ENCODE measurements at places on chromosomes 2 and 18.

GRCh38 chr2:108969856-108970255 is 19.2 kb downstream of the EDAR start:
- DNase-seq: no peak

DNA sequence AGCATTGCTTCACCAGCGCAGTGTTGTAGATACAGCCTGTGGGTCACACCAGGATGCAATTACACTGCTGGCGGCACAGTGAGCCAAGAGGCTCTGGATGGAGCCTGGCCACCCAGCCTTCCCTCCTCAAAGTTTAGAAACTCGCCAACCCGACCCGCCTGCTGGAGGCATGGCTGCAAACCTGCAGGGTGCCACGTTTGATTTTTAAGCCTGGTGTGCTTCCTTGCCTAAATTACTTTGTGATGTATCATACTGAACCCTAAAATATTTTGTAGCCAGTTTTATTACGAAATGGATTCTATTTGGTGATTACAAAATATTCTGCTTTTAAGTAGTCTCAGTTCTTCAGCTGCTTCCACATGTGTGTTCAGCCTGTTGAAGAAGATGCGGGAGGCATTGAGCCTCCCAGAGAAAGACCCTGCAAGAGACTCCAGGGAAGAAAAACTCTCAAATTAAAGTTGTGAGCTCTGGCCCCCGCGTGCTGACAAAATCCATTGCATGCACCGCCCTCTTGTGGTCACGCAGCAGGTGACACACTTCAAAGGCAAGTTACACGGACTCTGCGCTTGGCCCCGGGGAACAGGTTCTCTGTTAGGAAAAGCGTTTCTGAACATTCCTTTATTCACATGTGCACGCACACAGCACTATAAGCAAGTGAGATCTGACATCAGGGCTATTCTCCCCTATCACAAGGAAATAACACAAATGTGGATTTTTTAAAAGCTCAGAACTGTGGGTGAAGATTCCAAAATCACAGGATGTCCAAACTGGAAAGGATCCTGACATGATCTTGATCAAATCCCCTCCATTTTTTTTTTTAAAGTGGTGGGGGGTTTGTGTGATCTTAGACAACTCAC is 63.0 kb upstream of the TWIST2 start:
- no peak for DNase-seq

DNA sequence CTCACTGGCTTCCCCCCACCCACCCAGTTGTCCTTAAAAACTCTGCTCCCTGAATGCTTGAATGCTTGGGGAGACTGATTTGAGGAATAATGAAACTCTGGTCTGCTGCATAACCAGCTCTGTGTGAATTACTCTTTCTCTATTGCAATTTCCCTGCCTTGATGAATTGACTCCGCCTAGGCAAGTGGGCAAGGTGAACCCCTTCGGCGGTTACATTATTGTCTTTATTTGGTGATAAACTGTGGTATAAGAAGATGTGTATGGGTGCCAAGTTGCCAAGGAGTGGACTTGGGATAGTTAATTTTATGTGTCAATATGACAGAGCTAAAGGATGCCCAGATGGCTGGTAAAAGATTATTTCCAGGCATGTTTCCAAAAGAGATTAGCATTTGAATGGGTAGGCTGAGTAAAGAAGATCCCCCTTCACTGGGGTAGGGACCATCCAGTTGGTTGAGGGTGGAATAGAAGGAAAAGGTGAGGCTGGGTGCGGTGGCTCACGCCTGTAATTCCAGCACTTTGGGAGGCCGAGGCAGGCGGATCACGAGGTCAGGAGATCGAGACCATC is 98.5 kb upstream of the HAAO start:
- no peak for DNase-seq

- DNase-seq: no peak
Measured at GRCh38 chr2:101788565-101788964, 91.1 kb downstream of the MAP4K4 start.

DNA sequence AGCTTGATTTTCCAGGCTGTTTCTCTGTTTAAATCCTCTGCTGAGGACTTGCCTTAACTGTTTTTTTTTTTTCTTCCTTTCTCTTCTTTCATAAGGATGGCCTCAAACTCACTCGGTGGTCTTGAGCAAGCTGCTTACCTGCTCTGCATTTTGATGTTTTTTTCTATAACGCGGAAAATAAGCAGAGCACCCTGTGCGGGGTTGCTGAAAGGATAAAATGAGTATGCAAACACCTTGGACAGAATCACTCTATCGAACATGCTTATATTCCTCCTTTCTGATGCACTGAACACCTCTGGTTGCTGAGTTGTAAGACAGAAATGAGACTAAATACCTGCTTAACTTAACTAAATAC is 41.1 kb upstream of the DSC1 start:
- no peak for DNase-seq

DNA sequence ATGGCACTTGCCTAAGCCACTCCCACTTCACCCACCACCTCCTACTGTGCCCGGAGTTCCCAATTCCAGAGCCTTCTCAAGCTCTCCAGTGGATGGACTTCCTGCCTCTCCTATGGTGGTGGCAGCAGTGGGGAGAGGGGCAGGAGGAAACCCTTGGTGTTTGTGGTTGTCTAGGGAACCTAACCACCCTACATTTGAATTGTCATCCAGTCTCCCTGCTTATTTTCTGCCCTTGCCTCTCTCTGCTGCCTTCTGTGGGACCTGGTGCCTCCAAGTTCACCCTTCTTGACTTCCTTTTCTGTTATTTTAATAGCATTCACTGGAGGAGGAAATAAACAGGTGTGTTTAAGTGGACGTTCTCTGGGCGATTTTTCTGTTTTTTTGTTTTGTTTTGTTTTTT is 50.0 kb upstream of the HPCAL1 start:
- DNase-seq: no peak

DNA sequence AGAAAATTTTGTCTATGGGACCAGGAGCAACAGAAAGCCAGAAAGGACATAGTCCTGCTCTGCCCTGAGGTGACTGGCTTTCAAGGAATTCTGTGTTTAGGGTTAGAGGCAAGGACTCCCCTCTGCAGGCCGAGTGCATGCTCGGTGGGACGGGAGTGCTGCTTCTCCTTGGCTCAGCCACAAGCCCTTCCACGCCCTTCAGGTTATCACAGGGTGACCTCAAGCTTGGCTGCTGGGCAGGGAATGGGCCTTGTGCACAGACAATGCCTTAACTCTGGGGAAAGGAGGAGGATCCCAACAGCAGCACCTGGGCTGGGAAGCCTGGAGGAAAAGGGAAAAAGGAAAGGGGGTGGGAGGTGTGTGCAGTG is 32.8 kb downstream of the FAM178B start:
- DNase-seq: no peak

- DNase-seq: no peak
Measured at GRCh38 chr2:134611316-134611715, 107.5 kb downstream of the TMEM163 start.

DNA sequence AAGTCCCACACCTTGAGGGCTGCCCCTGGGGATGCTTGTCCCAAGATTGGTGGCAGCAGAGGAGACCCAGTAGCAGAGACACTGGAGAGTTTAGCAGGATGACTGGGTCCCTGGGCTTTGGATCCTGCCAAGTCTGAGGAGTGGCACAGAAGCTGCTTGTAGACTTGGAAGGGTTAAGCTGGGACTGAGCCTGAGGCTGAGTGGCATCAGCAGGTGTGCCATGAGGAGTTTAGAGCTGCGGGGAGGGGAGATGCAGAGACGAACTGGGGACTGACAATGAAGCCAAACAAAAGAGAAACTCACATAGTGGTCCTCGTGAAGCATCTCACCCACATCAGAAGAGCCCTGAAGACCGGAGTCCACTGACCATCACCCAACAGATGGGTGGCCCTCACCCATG is 329.7 kb upstream of the KLHL29 start:
- DNase-seq: no peak

DNA sequence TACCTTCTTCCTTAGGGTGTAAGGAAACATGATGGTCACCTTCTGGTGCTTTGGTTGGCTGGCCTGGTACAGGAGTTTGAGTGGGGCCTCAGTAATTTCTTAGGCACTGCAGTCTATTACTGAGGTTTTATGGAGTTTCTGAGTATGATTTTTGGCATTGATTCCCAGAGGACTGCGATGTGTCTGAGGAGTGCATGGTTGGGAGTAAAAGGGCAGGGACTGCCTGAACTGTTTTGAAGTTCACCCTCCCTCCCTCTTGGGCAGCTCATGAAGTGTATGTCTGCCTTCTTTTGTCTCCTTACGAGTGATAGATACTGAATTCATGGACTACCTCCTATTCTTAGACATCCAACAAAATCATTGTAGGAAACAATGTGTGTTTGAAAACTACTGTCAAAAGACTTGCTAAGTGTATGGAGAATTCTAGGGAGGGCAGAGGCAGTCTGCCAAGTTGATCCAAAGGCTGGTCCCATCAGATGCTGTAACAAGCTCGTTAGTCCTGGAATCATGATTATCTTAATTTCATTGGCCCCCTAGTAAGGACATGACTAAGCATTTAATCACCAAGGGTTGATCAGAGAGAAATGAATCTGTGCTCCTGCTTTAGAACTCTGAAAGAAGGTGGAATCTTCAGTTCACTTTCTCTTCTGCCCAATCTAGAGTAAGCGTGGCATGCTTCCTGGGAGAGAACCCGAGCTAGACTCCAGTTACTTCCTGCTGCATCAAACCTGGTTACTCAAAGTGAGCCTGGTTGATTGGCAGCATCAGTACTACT is 26.5 kb downstream of the LYPD6B start:
- no peak for DNase-seq

- DNase-seq: no peak
Measured at GRCh38 chr2:133004623-133005022, 334.6 kb upstream of the LYPD1 start.

GRCh38 chr2:10475221-10475722 is 27.1 kb upstream of the ODC1 start:
- no peak for DNase-seq

GRCh38 chr18:52242711-52243110 is 97.3 kb upstream of the DCC start:
- no peak for DNase-seq

DNA sequence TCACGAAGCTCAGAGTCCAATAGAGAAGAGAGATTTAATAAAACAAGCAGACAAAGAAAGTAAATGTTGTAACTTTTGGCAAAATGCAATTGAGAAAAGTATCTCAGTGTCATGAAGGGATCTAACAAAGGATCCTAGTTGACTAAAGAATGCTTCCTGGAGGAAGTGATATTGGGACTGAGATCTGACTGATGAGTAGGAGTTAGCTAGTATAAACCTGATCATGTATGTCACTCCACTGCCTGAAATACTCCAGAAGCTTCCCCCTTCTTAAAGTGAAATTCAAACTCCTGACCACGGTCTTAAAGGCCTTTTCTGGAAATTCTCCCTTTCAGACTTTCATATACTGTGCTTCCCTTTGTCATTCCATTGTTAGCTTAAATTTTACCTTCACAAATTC is 1102.4 kb upstream of the ZEB2 start:
- DNase-seq: no peak

DNA sequence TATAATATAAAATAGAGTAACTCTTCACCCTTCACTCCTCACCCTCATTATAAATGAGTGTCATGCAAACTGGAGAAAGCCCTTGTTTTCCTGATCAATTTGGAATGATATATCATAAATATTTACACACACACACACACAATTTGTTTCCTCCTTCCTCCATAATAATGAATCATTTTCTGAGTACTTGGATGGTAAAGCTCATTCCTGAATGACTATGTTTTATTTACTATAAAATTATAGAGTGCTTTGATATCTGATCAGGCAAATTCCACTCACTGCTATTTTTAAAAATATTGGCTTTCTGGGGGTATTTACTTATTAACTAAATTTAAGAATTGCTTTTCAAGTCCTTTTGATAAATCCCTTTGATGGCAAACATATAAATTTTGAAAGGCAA is 1125.5 kb upstream of the CNTNAP5 start:
- DNase-seq: no peak

GRCh38 chr2:136116813-136117390 is 1.0 kb downstream of the CXCR4 start:
- DNase-seq: no peak

DNA sequence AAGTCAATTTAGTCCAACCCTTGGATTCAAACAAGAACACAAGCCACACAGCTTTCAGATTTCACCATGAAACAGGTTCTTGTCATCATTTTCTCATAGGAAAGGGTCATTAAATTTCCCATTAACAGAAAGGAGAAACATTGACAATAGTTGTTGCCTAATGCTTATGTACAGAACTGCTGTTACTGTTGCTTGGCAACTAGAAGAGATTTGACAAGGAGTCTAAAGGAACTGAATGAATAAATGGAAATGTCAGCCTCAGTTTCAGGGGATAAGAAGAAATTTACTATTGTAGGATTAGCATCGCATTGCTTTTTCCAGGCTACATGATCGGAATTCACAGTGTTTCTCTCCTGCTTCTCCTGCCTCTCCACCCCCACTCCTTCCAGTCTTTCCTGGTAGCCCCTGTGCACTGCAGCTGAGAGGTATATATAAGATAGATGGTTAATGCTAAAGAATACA is 90.3 kb downstream of the SPATS2L start:
- no peak for DNase-seq

DNA sequence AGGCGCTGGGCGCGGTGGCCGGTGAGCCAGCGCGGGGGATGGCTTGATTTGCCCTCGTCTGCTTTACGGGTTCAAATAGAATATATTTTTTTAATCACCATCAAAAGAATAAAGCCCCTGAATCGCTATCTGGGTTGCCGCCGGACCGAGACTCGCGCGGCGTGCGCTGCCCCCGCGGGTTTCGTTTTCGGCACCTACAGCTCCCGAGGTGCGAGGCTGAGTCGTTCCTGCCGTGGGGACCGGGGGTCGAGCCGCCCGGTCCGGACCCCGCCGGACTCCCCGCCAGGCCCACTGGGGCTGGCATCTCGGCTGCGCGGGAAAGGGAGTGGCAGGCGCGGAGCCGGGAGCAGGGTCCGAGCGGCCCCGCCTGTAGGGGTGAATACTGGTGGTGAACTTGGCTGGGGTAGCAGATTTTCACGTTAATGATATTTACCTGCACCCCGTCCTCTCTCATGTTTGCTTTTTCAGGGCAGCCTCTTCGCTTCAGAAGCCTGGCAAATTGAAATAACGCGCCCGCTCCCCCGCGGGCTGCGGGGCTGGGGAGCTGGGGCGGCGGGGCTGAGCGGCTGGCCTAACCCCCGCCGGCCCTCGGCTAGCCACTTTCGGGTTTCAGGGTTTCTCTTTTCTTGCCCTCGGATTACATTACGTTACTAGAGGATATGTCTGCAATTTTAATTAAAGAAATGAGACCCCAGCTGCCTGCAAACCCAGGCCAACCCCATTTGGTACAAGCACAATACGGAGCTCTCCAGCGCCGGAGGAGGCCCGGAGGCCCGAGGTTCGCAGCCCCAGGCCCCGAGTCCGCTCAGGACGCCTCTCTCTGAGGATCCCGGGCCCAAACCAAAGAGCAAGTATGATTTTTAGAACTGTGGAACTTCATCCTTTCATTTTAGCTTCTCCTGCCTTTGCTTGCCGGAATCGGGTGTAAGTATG is 1.7 kb upstream of the CELF4 start:
- DNase-seq: no peak

DNA sequence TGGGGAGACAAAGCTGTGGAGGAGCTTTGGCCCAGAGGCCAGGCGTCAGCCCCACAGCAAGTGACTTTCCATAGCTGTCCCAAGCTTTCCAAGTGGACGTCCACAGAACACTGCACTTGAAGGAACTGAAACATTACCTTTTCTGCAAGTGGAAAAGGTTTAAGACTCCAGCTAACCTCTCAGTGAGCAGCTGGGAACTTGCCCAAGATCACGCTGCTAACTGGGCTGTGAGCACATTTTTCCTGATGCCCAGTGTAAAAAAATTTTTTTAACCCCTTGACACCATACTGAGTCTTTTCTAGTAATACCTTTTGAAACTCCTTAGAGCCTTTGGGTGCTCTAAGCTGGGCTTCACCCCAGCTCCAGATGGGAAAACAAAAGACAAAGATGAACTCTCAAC is 256.7 kb downstream of the HAUS1 start:
- no peak for DNase-seq

Data from esophagus squamous epithelium (tissue), 5 donors.